Naive thymus-derived CD4-positive, alpha-beta T cell (primary cell): ENCODE measurements at places on chromosomes 6 and 20.

DNA sequence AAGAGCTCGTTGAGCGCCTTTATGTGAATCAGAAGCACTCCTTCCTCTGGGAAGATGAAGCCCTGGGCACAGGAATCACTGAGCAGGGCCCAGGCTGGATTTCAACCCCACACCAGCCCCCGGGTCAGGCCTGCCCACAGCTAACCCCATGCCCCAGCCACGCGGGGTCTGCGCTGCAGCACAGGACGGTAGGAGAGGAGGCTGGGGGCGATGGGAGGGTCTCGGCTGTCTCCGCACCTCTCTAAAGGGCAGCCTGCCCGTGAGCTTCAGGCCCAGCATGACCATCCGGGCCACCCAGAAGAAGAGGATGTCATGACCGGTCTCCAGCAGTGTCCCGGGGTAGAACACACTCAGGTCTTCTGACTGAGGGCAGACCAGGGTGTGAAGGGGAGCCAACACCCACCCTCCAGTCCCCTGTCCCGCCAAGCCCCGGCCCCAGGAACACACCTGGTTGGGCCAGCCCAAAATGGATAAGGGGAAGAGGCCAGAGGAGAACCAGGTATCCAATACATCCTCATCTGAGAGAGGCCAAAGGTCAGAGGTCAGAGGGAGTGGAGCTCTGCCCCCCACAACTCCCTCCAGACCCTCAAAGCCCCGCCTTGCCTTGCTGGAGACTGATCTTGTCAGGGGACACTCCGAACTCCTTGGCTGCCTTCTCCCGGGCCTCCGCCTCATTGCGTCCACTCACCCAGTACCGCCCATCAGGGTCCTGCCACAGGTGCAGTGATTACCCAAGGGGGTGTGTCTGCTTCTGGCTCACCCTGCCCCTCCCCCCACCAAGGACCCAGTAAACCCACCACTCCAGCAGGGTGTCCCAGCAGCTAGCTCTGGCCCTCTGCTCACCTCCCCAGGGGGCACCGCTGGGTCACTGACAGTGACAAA, 4.4 kb upstream of the VWA7 start:
- no peak for DNase-seq

- DNase-seq: no peak
Observed at GRCh38 chr6:3753228-3753835, 1.8 kb upstream of the PXDC1 start.

- peak; percentile 40 for DNase-seq
Observed at GRCh38 chr6:142845624-142846458, 99.1 kb downstream of the HIVEP2 start.

DNA sequence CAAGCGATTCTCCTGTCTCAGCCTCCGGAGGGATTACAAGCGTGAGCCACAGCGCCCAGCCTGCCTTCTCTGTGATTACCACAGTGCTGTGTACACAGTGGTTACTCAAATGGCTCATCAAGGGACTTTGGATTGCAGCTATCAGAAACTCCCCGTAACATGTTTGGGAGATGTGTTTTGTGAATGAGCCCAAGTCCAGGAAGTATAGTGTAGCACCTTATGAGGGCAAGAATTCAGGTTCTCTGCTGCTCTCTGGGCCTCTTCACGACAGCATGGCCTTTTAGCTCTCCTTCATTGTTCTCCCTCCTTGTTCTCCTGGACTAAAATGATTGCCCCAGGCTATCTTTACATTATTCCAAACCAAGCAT, 34.1 kb upstream of the RPL7L1 start:
- no peak for DNase-seq

DNA sequence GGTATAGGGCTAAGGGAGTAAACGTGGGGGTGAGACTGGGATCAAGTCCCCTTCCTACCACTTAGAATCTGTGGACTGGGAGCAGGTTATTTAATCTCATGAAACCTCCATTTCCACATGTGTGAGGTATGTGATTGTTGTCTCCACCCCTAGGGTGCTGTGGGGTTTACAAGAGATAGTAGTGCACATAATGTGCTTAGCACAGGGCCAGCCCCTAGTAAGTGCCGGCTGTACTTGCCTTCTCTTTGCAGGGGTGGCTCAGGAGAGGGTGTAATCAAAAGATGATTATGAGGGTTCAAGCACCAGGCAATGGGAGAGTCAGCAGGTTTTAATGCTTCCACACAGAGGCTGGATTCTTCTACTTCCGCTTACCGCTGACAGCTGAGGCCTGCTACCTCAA, 6.9 kb downstream of the NT5E start:
- no peak for DNase-seq

DNA sequence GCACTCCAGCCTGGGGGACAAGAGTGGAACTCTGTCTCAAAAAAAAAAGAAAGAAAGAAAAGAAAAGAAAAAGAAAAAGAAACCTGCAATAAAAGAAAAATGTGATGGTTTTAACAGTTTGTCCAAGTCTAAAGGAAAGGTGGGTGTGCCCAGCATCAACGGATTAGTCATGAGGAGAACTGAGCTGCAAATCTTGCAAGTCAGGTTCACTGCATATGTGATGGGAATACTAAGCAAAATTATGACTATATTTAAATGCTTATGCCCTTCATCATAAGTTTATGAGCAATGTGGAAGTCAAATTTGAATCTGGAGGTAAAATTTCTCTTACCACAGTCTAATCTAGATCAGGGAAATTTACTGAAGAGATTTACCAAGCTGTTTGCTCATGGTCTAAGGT, 13.1 kb upstream of the CDK19 start:
- DNase-seq: no peak

GRCh38 chr20:49624317-49624716, 56.4 kb upstream of the PTGIS start:
- no peak for DNase-seq

GRCh38 chr6:8549074-8549790, 113.9 kb upstream of the SLC35B3 start:
- no peak for DNase-seq

DNA sequence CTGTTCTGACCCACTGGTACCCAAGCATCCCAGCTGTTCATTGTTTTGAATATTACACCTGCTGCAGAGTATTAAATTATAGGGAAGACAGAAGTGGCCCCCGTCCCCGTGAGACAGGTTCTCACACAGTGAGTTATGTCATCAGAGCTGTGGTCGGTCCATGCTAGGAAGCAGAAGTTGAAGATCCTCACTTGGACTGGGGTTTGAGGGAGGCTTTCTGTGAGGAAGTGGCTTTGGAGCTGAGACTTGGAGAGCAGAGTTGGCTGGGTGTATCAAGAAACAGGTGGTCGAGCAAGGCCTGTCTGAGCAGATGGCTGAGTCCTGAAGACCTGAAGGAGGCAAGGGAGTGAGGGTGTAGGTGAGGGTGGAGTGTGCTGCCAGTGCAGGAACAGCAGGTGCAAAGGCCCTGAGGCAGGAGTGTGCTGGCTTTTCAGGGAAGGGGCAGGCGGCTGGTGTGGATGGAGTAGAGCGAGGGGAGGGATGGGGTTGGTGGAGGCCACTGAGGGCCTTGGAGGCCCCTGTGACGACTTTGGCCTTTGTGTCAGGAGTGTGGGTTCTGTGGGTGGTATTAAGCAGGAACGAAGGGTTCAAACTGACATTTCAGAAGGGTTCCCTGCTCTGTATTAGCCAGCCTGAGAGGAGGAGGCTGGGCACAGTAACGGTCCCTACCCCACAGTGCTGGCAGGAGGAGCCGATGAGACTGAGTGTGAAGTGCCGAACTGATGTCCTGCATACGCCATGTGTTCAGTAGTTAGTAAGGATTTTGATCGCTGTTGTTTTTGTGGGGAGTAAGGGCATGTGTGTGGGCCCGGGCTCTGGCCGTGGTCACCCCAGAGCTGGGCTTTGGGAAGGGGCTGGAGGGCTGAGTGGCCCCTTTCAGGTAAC, 11.8 kb downstream of the SRC start:
- DNase-seq: no peak

DNA sequence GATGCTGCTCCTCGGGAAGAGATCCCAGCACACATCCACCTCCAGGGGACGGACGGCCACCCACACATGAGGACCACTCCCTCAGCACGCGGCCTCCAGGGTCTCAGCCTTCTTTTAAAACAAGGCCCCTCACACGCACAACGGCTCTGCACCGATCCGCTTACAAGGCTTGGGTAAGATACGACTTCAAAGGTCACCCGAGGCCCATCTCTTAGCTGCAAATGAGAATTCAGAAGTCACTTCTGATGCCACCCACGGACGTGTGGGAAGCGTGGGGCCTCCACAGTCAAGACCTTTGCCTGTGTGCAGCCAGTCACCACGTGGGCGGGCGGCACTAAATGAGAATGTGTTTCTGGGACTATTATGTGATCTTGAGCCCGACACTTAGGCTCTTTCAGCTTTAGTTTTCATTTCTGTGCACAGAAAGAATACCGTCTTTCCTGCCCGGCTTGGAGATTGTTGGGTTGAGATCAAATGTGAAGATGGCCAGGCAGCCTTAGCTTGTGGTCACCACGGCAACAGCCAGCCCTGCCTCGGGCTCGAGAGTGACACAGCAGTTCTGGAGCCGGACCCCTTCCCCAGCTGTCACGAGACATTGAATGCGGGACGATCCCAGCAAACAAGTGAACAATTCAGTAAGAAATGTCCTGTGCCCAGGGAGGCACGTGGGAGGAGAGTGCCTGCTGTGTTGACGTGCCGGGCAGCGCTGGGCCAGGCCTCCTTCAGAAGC, 91.6 kb downstream of the RAMACL start:
- DNase-seq: no peak

DNA sequence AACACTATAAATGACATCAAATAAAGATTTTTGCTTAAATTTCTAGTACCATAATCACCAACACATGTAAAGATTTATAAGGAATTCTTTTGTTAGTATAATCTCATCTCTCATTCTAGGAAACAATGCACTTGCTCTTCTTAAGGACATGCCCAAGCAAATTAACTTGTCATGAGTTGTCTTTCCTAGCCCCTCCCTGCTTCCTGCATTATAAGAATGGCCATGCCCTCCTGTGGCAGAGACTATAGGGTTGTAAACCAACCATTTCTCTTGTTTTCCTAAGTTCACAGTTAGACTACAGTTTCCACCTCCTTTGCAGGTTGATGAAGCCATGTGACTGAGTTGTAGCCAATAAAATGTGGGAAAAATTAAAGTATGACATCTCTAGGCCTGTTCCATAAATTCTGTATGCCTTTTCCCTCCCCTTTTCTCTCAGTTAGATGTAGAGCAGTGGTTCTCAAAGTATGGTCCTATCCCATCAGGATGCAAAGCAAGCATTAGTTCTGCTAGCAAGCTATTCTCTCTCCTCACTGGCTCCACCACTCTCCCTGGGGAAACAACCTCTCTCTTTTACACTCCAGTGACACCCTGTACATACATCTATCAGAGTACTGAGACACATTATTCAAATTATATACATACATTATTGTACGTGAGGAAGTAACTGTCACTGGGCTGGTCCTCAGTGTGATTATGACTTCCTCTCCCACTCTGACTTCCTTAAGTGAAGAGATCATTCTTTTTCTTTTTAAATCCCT, 295.0 kb downstream of the PKHD1 start:
- no peak for DNase-seq

DNA sequence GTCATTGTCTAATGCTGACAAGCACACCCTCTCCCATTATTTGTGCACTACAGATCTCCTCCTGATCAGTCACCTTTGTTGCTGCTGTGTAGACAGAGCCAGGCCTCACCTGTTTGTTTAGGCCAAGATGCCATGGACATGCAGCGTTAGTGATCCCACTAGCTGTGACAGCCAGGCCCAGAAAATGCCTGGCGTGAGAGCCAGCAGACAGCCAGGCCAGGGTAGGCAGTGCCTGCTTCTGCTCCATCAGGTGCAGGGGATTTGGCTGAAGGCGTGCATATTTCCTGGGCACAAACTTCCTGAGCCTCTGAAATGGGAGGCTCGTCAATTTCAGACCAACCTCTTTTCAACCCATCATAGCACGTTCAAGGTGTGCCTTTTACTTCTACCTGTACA, 27.3 kb downstream of the MANBAL start:
- DNase-seq: no peak

GRCh38 chr6:8939615-8940014, 504.3 kb upstream of the SLC35B3 start:
- no peak for DNase-seq

DNA sequence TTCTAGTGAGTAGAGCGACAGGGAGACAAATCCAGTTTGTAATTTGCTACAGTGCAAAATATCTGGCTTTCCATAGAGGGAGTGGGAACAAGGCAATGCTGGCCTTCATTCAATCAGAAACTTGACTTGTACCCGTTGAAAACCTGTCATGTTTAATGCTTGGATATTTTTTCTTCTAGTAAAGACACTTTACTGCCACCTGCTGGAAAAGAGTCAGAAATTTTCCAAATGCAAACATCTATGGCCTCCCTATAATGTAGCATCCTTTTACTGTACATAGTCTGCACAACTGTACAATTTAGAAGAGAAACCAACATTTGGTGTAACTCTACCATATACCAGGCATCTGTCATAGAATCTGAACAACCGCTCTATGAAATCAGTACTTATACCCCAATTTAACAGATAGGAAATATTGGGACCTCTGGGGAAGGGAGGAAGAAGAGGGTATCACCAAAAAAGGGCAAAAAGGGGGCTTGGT, 16.7 kb upstream of the TBC1D20 start:
- peak; percentile 45 for DNase-seq

- no peak for DNase-seq
Observed at GRCh38 chr6:166262743-166263515, 45.3 kb downstream of the PRR18 start.

DNA sequence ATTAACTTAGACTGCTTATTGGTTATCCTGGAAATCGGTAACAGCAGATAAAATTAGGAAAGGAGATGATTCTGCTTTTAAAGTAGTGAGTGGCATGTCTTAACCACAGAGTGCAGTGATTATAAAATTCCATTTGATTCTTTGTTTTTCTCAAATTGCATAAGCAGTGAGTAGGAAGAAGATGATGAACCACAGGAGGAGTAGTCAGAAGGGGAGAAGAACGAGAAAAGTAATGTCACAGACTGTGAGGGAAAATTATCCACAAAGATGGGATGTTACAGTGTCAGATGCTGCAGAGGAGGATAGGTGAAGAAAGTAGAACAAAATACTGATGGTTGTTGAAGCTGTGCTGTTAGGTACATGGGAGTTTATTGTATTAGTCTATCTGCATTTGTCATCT, 63.0 kb downstream of the ITCH start:
- no peak for DNase-seq

DNA sequence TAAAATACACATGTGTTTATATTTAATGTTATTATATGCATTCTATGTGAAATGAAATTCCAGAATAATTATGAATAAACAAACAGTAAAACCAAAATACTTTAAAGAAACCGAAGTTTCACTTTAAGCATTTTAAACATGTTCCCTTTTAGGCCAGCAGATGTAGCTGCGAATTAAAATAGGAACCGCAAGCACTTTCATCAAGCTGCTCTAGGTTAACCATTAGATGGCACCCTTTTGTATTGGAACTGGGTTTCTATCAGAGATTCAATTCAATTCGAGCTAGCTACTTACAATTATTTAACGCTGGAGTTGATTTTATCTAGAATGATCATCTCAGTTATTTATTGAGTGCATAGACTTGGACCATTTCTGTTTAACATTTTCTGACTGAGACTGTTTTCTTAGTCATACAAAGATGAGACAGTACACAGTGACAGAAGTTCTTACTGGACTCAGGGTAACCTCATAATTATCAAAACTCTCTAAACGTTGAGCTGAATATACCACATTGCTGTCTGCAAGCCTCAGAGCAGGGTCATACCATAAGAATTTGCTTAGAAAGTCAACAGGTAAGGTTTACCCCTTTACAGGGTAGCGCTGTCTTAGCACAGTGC, 8.5 kb downstream of the TMEM242 start:
- no peak for DNase-seq
